CD14-positive monocyte (primary cell): ENCODE measurements at places on chromosomes 12 and 14.

DNA sequence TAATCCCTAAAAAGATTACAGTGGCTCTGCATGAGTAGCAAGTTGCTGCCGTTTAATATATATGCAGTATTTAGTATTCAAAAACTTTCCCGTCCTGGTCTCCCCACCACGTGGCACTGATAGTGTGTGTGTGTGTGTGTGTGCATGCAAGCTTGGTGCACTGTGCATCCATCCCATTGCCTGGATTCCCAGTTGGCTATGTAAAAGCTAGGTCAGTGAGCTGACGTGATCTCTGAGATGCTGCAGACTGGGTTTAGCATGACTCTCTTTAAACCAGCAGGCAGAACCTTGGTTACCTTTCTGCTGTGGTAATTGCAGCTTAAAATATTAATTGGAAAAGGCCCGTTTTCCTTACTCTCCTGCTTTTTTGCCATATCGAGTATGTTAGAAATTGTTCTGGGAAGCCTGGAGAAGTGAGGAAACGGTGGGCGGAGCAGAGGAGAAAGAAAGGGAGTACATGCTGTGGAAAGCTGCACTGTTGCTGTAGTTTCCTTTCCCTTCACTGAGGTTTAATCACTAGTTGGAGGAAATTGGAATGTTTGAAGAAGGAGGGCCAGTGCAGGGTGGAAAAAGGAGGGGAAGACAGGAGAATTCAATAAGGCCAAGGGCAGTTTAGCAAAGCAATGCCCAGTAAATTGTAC is 4.0 kb upstream of the CNTN1 start:
- H3K4me3 ChIP-seq, result no peak overlapping the region
- H3K36me3 ChIP-seq, result no peaks in the 10 kb centered on the region
- no peak for DNase-seq
- H3K27ac ChIP-seq, result no peak overlapping the region
- H3K4me1 ChIP-seq, result peaks cover 11% of the 10 kb centered on the region
- H3K27me3 ChIP-seq, result peaks cover 16% of the 10 kb centered on the region

DNA sequence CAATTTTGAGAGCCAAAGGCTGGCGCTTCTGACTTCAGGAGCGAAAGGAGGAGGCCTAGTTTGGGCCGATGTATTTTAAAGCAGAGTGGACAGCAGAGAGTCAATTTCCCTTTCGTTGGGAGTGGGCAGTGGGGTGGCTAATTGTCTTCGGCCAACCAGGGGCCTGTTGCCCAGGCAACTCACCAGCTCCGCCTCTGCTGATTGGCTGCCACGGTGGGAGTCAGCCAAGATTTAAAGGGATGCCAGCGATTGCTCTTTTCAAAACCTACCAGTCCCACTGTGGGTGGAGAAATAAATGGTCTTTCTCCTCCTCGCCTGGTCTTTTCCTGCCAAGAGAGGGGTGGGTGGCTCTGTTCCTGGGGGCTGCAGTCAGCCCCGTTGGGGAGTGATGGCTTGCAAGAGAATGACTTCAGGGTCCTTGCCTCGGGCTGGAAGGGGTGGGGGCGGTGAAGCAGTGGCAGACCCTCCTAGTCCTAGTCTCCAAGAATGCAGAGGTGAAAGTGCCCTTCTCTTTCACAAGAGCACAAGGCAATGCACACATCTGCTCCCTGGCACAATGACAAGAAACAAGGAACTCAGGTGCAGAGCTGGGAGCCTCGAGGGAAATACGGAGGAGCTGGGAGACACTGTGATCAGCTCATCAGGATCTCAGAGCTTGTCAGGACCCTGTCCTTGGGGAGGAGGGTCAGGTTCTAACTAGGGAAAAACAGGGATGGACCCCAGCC is 37.7 kb downstream of the RASAL1 start:
- no peak overlapping the region for H3K27ac ChIP-seq
- H3K4me3 ChIP-seq, result no peak overlapping the region
- no peaks in the 10 kb centered on the region for H3K4me1 ChIP-seq
- no peak for DNase-seq

- H3K27me3 ChIP-seq, result no peaks in the 10 kb centered on the region
- no peak for DNase-seq
- H3K4me3 ChIP-seq, result no peak overlapping the region
- H3K36me3 ChIP-seq, result no peaks in the 10 kb centered on the region
Observed at GRCh38 chr12:80056232-80056631, 43.1 kb upstream of the OTOGL start.

DNA sequence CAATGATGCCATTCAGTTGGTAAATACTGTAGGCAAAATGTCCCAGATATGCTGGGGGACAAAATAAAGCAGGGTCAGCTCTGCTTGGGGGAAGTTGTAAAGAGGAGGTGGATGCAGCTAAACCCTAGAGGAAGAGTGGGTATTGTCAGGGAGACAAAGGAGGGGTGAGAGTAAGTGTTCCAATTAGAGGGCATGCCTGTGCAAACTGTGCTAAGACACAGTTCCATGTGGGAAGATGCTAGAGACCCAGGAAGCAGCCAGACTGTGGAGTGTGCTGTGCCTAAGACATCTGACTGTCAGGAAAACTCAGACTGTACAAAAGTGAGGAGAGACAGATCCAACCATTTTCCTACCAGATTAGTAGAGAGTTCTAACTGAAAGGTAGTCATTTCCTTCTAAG is 474.3 kb downstream of the ATP23 start:
- H3K4me3 ChIP-seq, result no peak overlapping the region
- H3K36me3 ChIP-seq, result no peaks in the 10 kb centered on the region
- DNase-seq, result no peak
- H3K27ac ChIP-seq, result no peak overlapping the region
- H3K4me1 ChIP-seq, result no peaks in the 10 kb centered on the region
- H3K27me3 ChIP-seq, result no peaks in the 10 kb centered on the region

- H3K27ac ChIP-seq, result no peak overlapping the region
- H3K4me1 ChIP-seq, result no peaks in the 10 kb centered on the region
- no peaks in the 10 kb centered on the region for H3K36me3 ChIP-seq
- no peak for DNase-seq
- H3K27me3 ChIP-seq, result no peaks in the 10 kb centered on the region
Observed at GRCh38 chr14:44778604-44779003, 183.1 kb downstream of the KLHL28 start.

DNA sequence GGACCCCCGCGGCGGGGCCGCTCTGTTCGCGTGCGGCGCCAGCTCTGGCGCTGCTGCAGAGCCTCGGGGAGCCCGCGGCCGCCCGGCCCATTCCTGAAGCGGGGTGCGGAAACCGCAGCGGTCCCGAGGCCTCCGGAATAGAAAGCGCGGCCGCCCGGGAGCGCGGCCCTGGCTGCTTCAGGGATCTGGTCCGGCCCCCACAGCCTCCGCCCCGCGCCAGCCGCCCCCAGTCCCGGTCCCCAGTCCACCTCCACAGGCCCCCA is 204 bp downstream of the HSP90AA1 start:
- peaks cover 25% of the 10 kb centered on the region for H3K4me1 ChIP-seq
- H3K4me3 ChIP-seq, result peak overlapping the region; percentile 88
- no peak for DNase-seq
- peaks cover 42% of the 10 kb centered on the region for H3K36me3 ChIP-seq
- H3K27me3 ChIP-seq, result no peaks in the 10 kb centered on the region

DNA sequence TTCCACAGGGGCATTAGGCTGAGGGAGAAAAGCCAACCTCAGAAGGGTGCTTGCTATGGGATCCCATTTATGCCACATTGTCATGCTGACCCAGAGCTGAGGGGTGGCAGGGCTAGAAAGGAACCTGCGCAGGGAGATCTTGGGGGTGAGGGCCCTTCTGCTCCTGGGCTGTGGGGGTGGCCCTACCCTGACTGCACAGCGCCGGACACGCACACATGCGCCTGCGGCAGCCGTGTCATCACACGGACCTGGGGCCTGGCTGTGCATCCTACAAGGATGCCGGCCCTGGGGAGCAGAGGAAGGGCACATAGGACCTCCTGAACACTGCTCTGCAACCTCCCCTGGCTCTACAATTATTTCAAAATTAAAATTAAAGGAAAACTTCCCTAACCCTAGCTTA is 6.9 kb downstream of the CDCA4 start:
- peaks cover 4% of the 10 kb centered on the region for H3K4me1 ChIP-seq
- H3K27me3 ChIP-seq, result no peaks in the 10 kb centered on the region
- DNase-seq, result no peak
- peaks cover 34% of the 10 kb centered on the region for H3K36me3 ChIP-seq

GRCh38 chr12:10701131-10701681 is 21.9 kb downstream of the YBX3 start:
- H3K4me1 ChIP-seq, result no peaks in the 10 kb centered on the region
- no peaks in the 10 kb centered on the region for H3K27me3 ChIP-seq
- H3K27ac ChIP-seq, result no peak overlapping the region
- H3K4me3 ChIP-seq, result no peak overlapping the region
- H3K36me3 ChIP-seq, result peaks cover 88% of the 10 kb centered on the region
- DNase-seq, result no peak

DNA sequence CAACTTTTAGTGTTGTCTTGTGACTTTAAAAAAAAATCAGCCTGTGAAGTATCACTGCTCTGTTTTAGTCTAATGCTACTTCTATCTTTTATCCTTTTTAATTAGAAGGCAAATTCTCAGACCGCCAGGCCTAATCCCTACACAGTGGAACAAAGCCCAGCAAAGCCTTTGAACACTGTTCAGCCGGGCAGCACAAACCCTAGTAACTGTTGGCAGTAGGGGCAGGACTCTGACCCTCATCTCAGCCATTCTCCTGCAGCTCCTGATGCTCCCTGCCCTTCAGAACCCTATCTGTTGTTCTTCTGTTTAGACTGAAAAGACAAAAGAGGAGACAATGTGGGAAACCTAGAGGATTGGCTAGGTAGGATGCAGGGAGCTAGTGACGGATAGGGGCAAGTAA is 78.0 kb upstream of the OTX2 start:
- H3K27me3 ChIP-seq, result no peaks in the 10 kb centered on the region
- no peaks in the 10 kb centered on the region for H3K36me3 ChIP-seq
- H3K4me3 ChIP-seq, result no peak overlapping the region
- no peaks in the 10 kb centered on the region for H3K4me1 ChIP-seq
- H3K27ac ChIP-seq, result no peak overlapping the region

DNA sequence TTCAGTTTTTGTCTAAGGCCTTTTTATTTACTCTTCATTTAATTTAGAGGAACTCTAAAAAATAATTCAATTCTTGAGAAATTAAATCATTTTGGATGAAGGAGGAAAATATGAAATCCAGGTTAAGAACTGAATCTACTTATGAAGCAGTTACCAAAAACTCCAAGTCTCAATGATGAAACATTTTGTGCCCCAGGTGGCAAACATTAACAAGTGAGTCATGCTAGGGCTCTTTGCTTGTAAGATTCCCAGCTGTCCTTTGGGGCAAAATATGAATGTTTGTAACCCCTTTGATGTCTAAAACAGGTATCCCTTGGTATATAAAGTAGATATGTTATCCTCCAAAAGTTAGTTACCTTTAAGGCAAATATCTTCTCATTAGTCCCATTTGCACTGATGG is 202.4 kb downstream of the NEDD1 start:
- H3K36me3 ChIP-seq, result no peaks in the 10 kb centered on the region
- H3K4me3 ChIP-seq, result no peak overlapping the region
- H3K27me3 ChIP-seq, result no peaks in the 10 kb centered on the region
- no peak overlapping the region for H3K27ac ChIP-seq

GRCh38 chr14:89041257-89041582 is 216.8 kb downstream of the TTC8 start:
- DNase-seq, result no peak
- H3K4me1 ChIP-seq, result peaks cover 17% of the 10 kb centered on the region

- peaks cover 81% of the 10 kb centered on the region for H3K4me1 ChIP-seq
- H3K27ac ChIP-seq, result peak overlapping the region; percentile 90
- H3K27me3 ChIP-seq, result no peaks in the 10 kb centered on the region
- peaks cover 19% of the 10 kb centered on the region for H3K36me3 ChIP-seq
- peak overlapping the region; percentile 25 for H3K4me3 ChIP-seq
- DNase-seq, result peak; percentile 83
Observed at GRCh38 chr12:11758510-11759493, 109.3 kb downstream of the ETV6 start.

DNA sequence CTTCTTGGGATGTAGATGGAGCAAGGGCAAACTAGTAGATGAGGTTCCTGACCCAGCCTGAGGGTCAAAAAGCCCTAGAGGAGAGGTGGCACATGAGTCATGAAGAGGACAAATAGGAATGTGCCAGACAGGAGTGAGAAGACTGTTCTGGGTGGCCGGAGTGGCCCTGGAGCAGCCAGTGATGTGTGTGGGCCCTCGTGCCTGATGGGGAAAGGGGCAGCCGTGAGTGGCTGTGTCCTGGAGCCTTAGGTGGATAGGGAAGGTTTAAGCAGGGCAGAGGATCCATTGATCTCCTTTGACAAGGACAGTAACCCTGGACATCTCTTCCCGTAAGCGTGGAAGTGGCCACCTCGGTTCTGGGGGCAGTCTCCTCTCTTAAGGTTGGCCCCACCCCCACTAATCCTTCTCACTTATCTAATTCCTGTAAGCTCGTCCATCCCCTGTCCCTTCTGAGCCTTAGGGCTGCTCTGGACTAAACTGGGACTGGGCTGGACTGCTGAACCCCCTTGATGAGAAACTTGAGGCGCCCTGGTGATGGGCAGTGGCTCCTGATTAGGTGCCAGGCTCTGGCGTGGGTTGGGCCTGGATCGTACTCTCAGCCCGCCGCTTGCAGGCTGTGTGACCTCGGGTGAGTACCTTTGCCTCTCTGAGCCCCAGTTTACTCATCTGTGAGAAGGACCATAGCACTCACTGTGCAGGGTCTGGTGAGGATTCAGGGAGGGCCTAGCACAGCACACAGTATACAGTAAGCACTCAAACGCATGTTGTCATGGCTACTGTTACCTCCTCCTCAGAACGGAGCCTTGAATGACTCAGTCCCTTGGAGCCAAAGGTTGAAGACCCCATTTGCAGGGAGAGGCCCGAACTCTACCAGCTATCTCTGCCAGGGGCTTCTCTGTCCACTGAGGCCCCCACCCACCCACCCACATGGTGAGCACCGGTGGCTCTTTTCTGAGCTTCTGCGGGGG is 4.0 kb downstream of the FAM222A start:
- no peak for DNase-seq
- no peaks in the 10 kb centered on the region for H3K36me3 ChIP-seq
- H3K27ac ChIP-seq, result no peak overlapping the region

GRCh38 chr12:111444314-111444924 is 38.7 kb downstream of the SH2B3 start:
- H3K4me3 ChIP-seq, result no peak overlapping the region
- H3K27ac ChIP-seq, result peak overlapping the region; percentile 75
- no peaks in the 10 kb centered on the region for H3K27me3 ChIP-seq
- H3K4me1 ChIP-seq, result peaks cover 79% of the 10 kb centered on the region

- no peak overlapping the region for H3K27ac ChIP-seq
- no peaks in the 10 kb centered on the region for H3K4me1 ChIP-seq
- H3K36me3 ChIP-seq, result no peaks in the 10 kb centered on the region
- no peak for DNase-seq
Observed at GRCh38 chr12:70756118-70756517, 118.9 kb upstream of the PTPRB start.

DNA sequence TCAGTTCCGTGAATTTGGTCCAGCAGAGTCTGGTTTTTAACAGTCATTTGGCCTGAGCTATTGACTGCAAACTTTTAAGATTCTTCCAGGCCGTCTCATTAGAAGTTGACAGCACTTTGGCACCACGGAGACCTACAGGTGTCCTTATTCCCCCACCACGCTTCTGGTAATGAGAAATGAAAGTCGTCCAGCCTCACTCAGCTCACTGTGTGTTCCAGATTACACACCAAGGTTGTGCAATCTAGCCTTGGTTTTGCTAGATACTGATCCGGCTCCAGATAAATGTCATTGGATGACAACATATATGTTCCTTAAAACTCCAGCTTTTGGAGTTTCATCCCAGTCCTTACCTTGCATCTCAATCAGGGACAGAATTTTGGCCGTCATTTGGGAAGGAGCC is 210.4 kb downstream of the CHST11 start:
- peak; percentile 83 for DNase-seq
- H3K27ac ChIP-seq, result peak overlapping the region; percentile 97
- no peaks in the 10 kb centered on the region for H3K36me3 ChIP-seq
- no peaks in the 10 kb centered on the region for H3K27me3 ChIP-seq

GRCh38 chr12:52305921-52306705 is 14.8 kb upstream of the KRT81 start:
- no peaks in the 10 kb centered on the region for H3K36me3 ChIP-seq
- H3K4me1 ChIP-seq, result peaks cover 9% of the 10 kb centered on the region
- H3K27ac ChIP-seq, result no peak overlapping the region
